ENCODE measurements at places on chromosomes 2 and 18.
A peak's percentile ranks its signal among the peaks of the same experiment; 100 is the strongest.

DNA sequence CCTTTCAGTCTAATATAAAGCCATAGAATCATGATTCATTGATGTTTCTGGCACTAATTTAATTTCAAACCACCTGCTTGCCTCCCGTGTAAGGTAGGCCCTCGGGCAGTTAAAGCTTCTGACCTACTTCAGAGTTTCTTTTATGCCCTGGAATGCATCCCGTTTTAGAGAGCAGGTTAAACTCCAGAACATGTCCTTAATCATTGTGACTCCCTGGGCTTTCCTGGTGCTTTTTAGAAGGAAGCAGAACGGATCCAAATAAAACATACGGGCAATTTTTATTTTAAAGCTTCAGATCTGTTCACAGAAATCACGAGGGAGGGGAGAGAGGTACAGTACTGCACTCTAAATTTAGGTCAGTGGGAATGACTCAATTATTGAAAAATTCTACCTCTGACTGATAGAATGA is 134.8 kb downstream of the GCA start:
- ATAC-seq = no peak

DNA sequence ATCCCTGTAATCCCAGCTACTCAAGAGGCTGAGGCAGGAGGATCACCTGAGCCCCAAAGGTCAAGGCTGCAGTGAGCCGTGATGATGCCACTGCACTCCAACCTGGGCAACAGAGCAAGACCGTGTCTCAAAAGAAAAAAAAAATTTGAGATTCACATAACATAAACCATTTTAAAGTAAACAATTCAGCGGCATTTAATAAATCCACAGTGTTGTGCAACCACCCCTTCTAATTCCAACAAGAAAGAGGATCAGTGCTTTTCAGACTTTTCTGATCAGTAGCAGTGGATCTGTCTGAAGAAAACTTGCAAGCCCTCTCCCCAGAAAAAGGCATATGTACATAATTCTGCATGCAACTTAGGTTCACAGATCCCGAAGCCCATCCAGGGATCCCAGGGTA is 7.2 kb upstream of the SAG start:
- no peak for ATAC-seq

DNA sequence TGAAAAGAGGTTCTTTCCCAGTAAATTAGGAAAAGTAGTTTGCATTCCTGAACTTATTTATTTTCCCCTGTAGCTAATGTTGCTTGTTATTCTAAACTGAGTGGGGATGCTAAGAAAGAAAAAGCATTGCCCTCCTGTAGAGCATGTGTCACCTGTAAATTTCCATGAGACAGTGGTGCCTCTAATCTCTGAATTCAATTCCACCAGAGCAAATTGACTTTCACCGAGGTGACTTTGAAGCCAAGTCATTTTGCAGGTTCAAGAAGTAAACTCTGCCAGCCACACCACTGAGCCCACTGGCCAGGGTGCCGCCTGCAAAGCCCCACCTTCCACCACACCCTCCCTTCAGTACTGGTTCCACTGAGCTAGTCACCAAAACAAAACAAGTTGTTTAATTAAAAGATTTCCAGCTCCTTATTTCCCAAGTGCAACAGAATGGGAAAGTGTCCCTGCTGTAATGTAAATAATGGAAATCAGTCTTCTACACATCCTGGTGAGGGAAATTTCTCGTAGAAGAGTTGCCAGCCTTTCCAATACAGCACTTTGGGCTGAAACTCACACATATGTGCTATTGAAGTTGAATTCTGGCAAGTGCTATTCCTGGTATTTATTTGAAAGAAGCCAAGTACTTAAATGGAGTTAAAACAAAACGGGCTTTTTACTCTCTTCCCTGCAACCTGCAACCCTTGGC is 254.8 kb downstream of the RNF152 start:
- ATAC-seq = no peak

- no peak for ATAC-seq
Observed at GRCh38 chr18:47389210-47389609, 137.8 kb upstream of the SKOR2 start.

DNA sequence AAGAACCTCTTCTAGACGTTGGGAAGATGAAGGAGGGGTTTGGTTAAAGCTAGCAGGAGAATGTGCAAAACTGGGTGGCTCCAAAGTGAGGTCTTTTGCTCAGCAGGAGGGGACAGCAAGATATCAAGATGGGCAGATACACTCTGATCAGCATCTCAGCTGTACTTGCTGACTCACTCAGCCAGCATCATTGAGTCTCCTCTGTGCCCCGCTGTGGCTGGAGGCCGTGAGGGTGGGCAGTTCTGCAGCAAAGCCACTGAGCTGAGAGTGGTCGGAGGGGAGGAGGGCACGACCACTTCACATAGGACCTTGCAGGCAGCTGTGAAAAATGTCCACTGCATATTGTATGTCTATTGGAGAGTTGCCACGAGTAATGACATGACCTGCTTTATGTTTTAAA is 152.0 kb downstream of the CAPN13 start:
- ATAC-seq = peak; percentile 20

DNA sequence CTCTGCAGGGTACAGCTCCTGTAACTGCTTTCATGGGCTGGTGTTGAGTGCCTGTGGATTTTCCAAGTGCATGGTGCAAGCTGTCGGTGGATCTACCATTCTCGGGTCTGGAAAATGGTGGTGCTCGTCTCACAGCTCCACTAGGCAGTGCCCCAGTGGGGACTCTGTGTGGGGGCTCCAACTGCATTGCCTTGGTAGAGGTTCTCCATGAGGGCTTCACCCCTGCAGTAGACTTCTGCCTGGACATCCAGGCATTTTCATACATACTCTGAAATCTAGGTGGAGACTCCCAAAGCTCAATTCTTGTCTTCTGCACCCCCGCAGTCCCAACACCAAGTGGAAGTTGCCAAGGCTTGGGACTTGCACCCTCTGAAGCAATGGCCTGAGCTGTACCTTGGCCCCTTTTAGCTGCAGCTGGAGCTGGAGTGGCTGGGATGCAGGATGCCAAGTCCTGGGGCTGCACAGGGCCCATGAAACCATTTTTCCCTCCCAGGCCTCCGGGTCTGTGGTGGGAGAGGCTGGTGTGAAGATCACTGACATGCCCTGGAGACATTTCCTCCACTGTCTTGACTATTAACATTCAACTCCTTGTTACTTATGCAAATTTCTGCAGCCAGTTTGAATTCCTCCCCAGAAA is 41.6 kb downstream of the EDAR start:
- ATAC-seq = no peak

GRCh38 chr18:42183746-42184145 is 228.7 kb downstream of the PIK3C3 start:
- peak; percentile 89 for ATAC-seq

All from SK-N-SH treated with all-trans-retinoic acid at 6 μM for 48 hours (cell line).